ENCODE measurements at places on chromosomes 11 and 22.
A peak's percentile ranks its signal among the peaks of the same experiment; 100 is the strongest.

- no peak for DNase-seq
Measured at GRCh38 chr11:29293825-29294224, 723.0 kb downstream of the KCNA4 start.

DNA sequence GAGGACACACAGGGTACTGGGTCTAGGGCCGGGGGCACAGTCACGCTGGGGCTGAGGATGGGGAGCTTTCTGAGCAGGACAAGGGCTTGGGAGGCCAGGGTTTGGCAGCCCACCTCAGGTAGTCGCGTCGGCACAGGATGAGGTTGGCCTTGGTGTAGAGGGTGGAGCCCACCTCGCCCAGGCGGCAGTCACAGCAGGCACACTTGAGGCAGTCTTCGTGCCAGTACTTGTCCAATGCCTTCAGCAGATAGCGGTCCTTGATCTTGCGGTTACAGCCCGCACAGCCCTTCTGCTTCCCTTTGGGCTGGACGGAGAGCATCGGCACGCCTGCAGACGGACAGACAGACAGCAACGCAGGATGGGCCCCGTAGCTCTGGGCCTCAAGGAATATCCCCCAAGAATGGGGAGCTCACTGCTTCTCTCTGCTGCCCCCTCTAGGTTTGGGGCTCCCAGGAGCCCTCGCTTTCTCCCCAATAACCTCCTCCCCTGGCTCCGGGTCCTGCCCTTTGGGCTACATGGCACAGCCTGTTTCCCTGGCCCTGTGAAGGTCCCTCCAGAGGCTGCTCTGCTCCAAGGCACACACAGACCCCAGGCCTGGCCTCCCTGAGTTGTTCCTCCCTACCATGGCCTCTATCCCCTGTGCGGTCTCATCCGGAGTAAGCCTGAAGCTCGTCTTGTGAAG is 33.4 kb downstream of the LMO1 start:
- no peak for DNase-seq

DNA sequence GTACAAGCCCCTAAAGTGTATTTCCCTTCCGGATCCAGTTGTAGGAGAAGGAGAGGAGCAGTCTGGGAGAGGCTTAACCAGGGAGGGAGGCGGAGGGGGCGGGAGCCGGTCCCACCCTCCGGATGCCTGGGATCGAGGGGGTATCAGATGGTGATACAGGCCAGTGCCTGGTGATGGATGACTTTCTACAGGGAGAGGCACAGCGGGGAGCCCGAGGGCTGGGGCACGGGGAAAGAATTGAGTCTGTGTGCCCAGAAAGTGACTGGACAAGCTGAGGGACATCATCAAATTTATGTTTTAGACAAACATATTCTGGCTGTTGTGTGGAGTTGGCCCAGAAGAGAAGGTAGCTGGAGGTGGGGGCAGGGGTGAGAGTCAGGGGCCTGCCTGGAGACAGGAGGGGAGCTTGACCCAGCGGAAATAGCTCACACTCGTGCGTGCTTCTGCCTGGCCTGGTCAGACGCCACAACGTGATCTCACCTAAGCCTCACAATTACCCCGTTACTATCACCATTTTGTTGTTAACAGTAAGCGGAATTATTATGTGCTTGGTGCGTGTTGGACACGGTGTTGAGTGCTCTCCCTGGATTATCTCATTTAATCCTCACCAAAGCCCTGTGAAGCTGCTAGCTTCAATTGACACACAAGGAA is 42.4 kb downstream of the AMPD3 start:
- DNase-seq, result no peak

DNA sequence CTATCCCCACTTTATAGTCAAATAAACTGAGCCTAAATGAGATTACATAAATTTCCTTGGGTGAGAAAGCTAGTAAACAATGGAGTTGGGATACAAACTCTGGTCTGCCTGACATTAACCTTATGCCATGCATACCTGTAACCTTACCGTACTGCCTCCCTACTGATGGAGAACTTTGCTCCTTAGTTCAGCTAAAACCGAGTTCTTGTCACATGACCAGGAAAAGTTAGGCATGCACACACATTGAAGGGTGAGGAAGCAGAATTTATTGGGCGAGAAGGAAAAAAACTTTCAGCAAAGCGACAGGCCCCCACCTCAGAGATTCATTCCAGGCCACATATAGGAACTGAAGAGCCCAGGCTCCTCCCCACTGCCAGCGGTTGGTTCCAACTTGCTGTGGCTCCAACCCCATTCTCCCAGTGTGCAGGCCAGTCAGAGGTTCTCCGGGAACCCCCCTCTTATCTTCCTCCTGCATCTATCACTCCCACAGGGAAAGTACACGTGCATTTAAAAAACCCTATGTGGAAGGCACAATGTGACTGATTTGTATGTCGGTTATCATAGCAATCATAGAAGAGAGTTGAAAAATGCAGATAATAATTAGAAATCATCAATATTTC is 3.2 kb upstream of the PIWIL4 start:
- no peak for DNase-seq

- peak; percentile 96 for DNase-seq
Measured at GRCh38 chr22:19122143-19122751, at the start of gene DGCR2. Gene DGCR2 (minus strand): TSS chr22:19122412. CDS start chr22:19122206, 206 bp downstream.

- DNase-seq, result no peak
Measured at GRCh38 chr11:133133050-133133449, 399.3 kb downstream of the OPCML start.

DNA sequence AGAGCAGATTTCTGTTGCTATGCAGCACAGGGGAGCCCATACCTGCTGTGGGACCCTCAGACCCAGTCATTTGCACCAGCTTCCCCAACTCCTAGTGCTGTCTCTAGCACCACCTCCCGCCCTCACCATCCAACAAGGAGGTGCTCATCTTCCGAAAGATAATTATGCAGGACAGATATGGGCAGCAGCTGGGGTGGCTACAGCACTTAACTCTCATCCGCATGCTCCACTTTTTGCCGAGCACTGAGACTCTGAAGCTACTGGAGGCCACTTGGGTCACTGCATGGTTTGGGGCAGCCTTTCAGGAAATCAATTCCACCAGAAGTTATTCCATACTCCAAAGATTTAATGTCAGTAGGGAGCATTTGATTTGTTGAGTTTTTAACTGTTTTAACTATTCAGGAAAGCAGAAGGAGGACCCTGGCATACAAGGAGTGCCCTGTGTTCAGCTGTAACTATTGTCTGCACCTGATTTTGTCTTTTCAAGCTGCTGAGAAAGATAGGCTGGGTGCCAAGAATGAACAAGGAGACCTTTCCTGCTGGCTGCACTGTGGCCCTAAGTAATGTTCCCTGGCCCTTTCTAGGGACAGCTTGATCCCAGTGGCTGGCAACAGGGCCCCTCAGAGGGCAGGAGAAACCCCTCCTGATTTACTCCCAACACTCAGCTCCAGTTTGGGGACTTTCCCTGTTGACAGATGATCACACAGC is 67.3 kb upstream of the CSNK2A3 start:
- DNase-seq, result no peak

DNA sequence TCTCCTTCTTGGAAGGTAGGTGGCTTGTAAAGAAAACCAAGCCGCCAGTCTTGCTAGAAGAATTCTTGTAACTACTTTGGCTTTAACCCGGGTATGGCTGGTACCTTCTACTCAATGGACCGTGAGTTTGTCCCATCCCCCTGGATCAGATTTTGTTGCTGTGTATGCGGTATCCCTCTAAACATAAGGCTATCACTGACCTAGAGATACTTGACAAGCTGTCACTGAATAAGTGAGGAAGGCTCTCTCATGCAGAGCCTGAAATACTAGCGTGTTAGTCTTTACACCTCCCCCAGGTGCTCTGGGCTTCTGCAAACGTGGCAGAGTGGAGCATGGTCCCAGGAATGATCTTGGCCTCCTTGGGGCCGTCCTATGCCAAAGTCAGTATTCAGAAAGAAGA is 34.5 kb downstream of the GLB1L2 start:
- DNase-seq, result no peak

DNA sequence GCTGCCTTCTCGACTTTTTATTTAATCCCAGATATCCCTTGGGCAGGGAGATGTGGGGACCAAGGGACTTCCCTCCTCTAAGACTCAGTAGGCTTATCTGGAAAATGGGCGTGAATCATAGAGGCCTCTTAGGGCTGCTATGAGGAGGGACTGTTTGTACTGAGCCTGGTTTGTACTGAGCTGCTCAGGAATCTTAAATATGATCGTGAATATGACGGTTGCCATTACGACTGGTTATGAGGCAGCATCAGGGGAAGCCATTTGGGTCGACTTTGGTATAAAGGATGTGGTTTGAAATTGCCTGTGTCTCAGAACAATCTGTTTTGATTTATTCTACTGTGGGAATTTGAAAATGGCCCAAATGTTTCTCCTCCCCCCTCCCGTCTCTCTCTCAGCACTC is 20.6 kb downstream of the TSPAN18 start:
- DNase-seq, result no peak

DNA sequence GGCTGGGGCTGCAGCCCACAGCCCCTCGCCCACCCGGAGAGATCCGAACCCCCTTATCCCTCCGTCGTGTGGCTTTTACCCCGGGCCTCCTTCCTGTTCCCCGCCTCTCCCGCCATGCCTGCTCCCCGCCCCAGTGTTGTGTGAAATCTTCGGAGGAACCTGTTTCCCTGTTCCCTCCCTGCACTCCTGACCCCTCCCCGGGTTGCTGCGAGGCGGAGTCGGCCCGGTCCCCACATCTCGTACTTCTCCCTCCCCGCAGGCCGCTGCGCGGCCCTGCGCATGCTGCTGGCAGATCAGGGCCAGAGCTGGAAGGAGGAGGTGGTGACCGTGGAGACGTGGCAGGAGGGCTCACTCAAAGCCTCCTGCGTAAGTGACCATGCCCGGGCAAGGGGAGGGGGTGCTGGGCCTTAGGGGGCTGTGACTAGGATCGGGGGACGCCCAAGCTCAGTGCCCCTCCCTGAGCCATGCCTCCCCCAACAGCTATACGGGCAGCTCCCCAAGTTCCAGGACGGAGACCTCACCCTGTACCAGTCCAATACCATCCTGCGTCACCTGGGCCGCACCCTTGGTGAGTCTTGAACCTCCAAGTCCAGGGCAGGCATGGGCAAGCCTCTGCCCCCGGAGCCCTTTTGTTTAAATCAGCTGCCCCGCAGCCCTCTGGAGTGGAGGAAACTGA is 731 bp downstream of the GSTP1 start:
- no peak for DNase-seq

- DNase-seq, result no peak
Measured at GRCh38 chr22:49189871-49190270, 637.8 kb downstream of the BRD1 start.

DNA sequence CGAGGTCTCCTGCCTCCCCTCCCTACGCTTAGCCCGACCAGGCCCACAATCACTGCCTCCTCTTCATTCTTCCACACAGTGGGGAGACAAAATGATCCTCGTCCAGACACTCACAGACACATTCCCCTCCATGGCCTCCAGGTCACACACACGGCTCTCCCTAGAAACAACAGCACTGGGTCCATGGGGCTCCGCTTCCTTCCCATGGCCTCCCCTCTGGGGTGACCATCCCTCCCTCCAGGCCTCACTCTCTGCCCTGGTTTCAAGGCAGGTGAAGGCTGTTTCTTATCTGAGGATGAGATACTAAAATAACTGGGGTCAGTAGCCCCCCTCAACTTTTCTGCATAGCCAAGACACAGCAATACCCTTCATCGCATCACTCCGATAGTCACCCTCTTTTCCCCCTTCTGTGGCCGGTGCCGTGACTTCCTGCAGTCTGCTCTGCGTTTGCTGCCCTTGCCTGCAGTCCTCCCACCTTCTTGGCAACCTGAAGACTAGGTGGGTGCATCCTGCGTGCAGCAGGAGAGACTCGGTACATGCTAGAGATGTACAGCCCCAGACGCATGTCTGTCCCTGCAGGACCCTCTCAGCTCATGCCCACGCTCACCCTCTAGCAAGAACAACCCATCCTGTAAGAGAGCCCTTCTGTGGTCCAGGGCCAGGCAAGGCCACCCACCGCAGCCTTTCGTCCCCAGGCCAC is 55.8 kb downstream of the CD6 start:
- no peak for DNase-seq

DNA sequence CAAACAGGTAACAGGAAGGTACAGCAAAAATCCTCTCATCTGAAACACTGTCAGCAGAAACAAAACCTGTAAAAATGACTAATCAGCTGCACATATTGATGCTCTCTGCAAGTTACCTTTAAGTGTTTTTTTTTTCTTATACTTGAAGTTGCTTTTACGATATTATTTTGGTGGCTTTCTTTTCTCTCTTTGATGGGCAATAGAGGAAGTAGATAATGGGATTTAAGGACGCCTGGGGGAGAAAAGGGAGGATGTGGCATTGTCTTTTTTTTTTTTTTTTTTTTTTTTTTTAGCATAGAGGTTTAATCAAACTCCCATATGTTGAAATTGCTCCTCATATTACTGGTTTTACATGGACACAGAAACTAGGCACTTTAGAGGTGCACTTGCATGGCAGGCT is 11.4 kb upstream of the ADSL start:
- DNase-seq, result no peak

- DNase-seq, result no peak
Measured at GRCh38 chr22:46947516-46948257, 185.2 kb downstream of the TBC1D22A start.

DNA sequence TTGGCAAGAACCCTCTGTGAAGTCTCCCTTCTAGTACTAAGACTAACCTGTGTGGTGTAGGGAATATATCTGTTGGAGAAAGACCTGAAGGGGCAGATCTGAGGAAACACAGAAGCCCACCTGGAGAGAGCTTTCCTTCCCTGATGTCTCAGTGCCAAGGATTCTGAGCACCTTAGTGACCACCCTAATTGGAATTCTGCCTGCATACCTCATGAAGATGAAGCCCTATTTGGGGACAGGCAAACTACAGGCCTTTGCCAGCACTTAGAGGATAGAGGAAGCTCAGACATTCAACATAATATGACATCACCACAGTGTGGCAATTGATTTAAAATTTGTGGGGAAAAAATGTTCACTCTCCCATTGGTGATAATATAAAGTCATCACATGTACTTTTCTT is 766.2 kb upstream of the KIRREL3 start:
- no peak for DNase-seq

DNA sequence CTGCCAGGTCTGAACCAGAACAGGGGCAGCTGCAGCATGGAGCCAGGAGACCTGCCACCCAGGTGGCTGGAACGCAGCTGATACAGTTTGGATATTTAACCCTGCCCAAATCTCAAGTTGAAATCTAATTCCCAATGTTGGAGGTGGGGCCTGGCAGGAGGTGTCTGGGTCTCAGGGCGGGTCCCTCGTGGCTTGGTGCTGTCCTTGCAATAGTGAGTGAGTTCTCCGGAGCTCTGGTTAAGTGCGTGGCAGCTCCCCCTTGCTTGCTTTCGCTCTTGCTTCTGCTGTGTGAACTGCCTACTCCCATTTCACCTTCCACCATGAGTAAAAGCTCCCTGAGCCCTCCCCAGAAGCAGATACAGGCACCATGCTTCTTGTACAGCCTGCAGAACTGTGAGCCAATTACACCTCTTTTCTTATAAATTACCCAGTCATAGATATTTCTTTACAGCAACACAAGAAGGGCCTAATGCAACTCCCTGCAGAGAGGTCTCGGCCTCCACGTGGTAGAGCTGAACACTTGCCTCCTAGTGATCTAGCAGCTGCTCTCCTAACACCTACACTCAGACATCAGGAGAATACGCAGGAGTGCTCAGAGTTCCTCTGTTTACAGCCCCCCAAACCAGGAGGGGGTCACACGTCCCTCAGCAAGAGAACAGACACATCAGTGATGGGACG is 203.7 kb downstream of the CTTN start:
- no peak for DNase-seq

All from stimulated activated CD8-positive, alpha-beta memory T cell treated with anti-CD3 and anti-CD28 coated beads, Interleukin-2, amount 100 ng/mL, for 1 hour (primary cell).